Myocyte (in vitro differentiated cells): ENCODE measurements at places on chromosomes 6 and 20. TPM values are rescaled to one million over a fixed set of nuclear protein-coding genes. Genes with fewer than 3 reads are reported as not detected.
A peak's percentile ranks its signal among the peaks of the same experiment; 100 is the strongest.

- DNase-seq: no peak
Observed at GRCh38 chr20:41165001-41165882, 27.9 kb downstream of the PLCG1 start.

DNA sequence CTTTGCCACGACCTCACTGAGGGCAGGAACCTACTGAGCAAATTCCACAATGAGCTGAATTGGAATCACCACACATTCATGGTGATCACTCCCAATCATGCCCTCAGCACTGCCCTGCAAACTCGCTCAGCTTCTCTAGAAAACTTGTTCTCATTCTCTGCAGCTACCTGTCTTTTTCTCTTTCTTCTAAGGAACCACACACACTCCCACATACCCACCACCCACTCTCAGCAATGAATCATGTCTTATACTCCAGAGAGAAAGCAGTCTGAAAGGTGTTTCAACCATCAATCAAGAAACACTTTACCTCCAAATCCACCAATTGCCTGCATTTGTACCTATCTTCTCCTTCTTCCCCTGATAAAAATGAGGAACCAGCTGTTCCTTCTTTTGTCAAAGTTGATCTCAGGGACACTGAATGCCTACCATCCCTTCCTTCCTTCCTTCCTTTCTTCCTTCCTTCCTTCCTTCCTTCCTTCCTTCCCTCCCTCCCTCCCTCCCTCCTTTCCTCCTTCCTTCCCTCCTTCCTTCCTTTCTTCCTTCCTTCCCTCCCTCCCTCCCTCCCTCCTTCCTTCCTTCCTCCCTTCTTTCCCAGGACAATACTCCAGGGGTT is 84.6 kb upstream of the SGK1 start:
- no peak for DNase-seq

- DNase-seq: no peak
Observed at GRCh38 chr6:168195712-168196111, 116.7 kb upstream of the FRMD1 start.

- no peak for DNase-seq
Observed at GRCh38 chr6:12585497-12585958, 131.0 kb upstream of the PHACTR1 start.

DNA sequence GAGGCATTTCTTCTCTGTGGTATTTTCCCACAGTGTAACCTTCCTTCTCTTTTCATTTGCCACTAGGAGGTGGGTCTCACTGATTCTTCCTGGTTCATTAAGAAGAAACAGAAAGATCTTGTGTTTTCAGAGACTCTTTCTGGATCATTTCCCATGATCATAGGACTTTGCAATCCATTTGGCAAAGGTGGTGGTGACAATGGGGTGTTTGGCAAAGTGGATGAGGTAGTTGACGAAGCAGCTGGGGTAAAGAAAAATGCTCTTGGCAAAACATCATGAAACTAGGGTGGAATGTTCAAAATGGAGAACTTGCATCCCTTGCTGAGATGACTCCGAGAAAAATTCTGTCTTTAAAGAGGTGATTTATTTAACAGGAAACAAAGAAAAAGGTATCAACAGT is 50.6 kb downstream of the TRAF3IP2 start:
- DNase-seq: peak; percentile 61

- peak; percentile 90 for DNase-seq
Observed at GRCh38 chr6:12160326-12160725, 129.8 kb upstream of the EDN1 start.

- no peak for DNase-seq
Observed at GRCh38 chr6:15960740-15961634, 167.9 kb upstream of the MYLIP start.

DNA sequence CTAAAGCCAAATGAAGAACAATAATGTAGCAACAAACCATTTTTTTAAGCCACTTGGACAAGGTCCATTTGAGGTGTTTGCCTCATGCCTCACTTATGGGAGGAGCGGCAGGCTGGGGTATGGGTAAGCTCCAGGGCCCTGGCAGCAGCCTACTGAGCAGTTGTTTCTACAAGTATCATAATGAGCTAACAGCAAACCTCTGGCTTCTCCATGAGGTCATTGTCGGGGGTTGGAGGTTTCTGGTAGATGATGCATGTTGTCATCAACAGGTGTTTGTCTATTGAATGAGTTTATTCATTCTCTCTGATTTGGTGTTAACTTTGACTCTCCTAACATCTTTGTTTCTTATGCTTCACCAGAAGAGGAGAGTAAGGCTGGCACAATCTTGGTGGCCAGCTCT is 150.7 kb downstream of the TBC1D7 start:
- peak; percentile 48 for DNase-seq

- DNase-seq: no peak
Observed at GRCh38 chr6:134436950-134437349, 119.0 kb upstream of the SGK1 start.

GRCh38 chr6:87349896-87350295 is 5.3 kb downstream of the C6orf163 start:
- DNase-seq: no peak

GRCh38 chr6:23465912-23466311 is 660.1 kb upstream of the NRSN1 start:
- no peak for DNase-seq

DNA sequence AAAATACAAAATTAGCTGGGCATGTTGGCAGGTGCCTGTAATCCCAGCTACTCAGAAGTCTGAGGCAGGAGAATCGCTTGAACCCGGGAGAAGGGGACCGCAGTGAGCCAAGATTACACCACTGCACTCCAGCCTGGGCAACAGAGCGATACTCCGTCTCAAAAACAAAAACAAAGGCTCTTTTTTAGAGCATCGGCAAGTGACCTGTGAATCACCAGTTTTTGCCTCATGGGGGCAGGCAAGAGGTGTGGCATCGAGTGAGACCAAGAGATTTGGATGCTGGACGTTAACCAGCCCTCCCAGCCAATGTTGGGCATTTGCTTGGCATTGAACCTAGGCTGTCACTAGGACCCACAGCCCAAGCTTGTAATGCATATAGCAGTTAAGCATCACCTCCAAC is 14.6 kb upstream of the CDK5RAP1 start:
- DNase-seq: peak; percentile 65

ADGRF5 gene
- 0.03 TPM in 1 of 2 replicates, not detected in the other for total RNA-seq

CD93 gene
- total RNA-seq: not detected in 2 replicates

PGC gene
- total RNA-seq: not detected in 2 replicates
